ENCODE measurements at places on chromosomes 5 and 9.

DNA sequence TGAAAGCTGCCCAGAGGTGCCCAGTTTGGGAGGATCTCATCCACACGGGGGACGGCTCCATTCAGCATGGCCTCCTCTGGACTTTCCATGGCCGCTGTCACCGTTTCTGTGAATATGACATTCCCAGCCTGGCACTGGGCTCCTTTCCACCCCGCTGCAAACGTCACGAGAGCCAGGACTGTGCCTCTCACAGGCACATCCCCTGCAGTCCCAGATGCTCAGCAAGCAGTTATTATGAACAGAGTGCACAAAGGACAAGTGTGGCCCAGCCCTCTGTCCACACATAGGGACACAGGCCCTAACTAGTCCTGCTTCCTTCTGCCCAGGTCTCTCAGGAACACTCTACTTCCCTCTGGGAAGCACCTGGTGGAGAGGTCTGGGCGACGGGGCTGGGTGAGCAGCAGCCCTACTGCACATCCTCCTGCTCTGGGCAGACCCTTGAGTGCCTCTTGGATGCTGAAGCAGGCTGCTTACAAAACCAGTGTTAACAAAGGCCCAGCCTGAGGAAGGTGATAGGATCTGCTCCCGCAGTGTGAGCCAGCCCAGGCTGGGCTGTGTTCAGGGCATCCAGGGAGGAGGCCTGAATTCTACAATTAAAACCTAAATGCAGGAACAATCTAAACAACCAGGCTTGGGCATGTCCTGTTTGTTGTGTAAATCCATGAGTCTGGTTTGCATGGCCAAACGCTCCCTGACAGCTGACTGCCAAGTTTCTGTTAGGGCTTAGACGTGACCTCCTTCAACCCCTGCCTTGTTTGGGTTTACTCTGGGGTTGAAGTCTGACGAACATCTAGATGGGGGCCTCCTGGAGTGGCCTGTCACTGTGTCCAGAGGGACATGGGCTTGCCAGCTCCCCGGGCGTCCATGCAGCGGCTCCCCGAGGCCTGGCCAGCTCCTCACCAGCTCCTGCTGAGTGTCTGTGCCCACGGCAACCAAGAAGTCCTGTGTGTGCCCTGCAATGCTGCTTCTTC, 269.8 kb downstream of the GADD45G start:
- DNase-seq: no peak

- DNase-seq: no peak
These were observed 265.7 kb downstream of the HSPA4 start for GRCh38 chr5:133317558-133317957.

DNA sequence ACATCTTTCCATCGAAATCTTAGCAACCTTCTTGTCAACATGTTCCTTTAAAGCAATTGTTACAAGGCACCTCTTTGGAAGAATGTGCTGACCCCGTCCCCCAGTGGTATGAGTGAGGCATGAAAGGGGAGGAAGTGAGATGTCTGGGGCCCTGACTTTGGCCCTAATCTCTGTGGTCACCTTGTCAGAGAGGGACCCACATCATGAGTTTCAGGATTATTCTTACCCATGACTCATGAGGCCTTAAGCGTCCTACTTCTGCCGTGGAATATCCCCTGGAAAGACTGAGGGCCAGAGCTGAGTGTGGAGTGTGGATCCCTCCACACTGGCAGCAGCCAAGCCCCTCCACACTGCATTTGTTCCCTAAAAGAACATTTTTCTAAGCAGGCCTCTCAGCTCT, 81.2 kb downstream of the FSTL4 start:
- DNase-seq: no peak

- DNase-seq: no peak
These were observed 13.1 kb downstream of the NACC2 start for GRCh38 chr9:136081826-136082495.

DNA sequence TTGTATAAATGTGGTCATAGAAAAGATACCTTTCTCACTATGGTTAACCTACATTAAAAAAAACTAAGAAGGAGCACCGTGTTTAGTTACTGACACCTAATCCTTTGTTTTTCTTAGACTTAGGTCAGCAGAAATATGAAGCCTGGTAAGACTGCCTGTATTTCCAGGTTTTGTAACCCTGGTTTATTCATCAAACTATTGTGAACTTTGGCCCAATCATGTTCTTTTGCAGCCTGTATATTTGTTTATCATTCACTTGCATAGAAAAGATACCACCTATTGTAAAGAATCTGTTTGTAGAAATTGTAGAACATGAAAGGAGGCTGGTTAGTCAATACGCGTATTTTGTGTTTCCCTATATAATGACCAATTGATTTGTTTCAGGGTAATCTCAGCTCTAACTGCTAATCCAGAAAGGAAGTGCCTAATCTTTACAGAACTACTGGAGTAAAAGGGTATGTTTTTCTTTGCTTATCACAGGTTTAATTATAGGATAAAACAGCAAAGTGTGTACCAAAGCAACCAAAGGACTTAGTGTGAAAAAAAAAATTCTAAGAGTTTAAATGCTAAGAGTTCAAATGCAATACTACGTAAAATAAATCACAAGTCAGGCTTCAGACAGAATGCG, 103.6 kb downstream of the LURAP1L start:
- DNase-seq: no peak

GRCh38 chr9:116223926-116224325, 70.3 kb downstream of the PAPPA start:
- DNase-seq: no peak

DNA sequence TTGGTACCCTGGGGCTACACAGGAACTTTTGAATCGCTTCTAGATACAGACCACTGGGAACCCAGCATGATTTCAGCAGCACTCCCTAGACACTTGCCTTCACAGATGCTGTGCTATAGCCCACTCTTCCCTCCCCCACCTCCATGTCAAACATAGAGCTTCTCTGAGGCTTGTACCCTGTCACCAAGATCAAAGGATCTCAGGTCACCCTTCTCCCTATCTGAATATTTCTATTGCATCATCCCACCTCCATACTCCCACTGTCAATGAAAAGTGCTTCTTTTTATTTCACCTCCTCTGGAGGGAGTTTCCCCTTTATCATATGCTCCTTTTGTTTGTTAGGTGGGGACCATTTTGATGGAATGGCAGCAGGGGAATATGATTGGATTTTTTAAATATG, 29.2 kb upstream of the PHF24 start:
- no peak for DNase-seq

DNA sequence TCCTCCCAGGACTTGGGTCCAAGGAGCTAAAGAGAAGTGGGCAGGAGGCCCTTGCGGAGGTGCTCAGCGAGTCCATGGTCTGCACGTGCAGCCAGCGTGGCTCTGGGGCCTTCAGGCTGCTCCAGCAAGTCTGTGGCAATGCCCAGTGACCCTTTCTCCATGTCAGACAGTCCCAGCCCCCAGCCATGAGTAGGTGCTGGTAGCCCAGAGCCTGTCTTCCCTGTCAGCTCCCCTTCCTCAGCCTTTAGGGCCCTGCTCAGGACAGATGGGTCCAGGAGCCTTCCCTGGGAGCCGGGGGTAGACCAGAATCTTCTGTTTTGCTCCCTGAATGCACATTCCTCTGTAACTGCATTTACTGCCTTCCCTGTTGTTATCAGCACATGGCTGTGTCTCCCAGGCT, 147.2 kb upstream of the IRX2 start:
- DNase-seq: no peak

- no peak for DNase-seq
These were observed 7.7 kb downstream of the ICE1 start for GRCh38 chr5:5430136-5430535.

- no peak for DNase-seq
These were observed 981.4 kb upstream of the WWC1 start for GRCh38 chr5:167309941-167310517.

DNA sequence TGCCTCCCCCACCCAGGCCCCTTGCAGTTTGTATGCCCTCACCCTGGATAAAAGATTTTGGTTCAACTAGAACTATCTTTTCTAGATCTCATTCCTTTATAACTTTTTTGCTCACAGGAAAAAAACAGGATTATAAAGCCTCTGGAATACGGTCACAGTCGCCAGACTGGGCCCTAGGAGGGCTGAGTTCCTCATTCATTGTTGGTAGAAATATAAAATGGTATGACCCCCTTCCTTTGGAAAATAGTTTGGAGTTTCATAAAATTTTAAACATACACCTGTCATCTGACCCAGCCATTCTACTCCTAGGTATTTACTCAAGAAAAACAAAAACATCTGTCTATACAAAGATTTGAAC, 82.1 kb downstream of the HSD17B3 start:
- DNase-seq: no peak

- DNase-seq: no peak
These were observed 190.0 kb upstream of the S1PR3 start for GRCh38 chr9:88801214-88801796.

- no peak for DNase-seq
These were observed 48.3 kb downstream of the DAP start for GRCh38 chr5:10712574-10713366.

GRCh38 chr5:74179179-74179578, 461.3 kb downstream of the ENC1 start:
- no peak for DNase-seq

- no peak for DNase-seq
These were observed 74.2 kb downstream of the MAMDC2 start for GRCh38 chr9:70117835-70118319.

DNA sequence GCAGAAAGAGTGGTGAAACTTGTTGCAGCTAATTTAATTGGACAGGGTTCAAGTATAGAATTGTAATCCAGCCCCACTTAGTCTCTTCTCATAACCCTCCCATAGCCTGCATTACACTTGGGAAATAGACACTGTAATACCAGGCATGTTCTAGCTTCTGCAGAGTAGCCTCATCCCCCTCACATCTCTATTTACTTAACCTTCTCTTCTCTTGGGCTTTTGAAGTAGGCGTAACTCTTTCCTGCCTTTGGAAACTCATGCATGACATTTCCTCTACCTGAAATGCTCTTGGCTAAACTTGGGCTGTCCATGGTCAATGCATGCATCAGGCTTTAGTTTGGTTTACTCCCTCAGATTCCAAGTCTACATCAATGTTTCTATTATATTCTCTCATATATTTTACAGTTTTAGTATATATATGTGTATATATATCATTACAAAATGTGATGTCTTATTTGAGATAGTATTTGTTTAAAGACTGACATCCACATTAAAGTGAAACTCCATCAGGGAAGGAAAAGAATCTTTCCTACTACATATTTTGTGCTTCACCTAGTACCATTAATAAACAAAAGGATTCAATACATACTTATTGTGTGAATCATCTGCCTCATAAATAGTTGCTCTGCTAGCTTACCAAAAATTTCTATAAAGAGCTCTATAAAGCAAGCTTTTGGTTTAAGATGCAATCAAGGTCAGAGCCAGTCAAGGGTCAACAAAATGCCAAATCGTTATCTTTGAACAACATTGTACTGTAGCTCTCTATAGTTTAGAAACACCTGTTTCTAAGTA, 1158.0 kb downstream of the MAT2B start:
- no peak for DNase-seq

GRCh38 chr5:156920042-156920860, 42.8 kb downstream of the TIMD4 start:
- peak; percentile 73 for DNase-seq

- no peak for DNase-seq
These were observed 133.2 kb upstream of the LHFPL2 start for GRCh38 chr5:78781611-78782286.

DNA sequence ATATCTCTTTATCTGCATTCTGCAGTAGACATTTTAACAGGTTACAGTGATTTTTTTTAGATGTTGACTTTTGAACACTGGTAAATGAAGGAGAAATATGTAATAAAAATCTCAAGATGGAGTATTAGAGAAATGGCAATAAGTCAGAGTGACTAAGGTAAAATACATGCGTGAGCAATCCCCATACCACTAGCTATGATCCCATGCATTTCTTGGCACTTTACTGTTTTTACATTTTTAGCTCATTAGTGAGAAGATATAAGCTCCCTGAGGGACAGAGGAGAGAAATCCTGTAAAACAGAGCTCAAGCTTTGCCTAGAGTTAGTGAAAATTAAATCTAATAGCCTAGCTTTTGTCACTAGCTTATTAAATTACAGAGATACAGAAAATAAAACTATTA, 181.9 kb upstream of the TRPM3 start:
- no peak for DNase-seq

DNA sequence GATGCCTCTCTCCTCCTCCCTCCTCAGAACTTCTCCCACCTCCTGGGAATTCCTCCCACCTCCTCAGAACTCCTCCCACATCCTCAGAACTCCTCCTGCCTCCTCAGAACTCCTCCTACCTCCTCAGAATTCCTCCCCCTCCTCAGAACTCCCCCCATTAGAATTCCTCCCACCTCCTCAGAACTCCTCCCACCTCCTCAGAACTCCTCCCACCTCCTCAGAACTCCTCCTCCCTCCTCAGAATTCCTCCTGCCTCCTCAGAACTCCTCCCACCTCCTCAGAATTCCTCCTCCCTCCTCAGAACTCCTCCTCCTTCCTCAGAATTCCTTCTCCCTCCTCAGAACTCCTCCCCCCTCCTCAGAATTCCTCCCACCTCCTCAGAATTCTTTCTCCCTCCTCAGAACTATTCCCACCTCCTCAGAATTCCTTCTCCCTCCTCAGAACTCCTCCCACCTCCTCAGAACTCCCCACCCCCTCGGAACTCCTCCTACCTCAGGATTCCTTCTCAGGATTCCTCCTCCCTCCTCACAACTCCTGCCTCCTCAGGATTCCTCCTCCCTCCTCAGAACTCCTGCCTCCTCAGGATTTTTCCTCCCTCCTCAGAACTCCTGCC, 23.9 kb downstream of the SLC46A2 start:
- DNase-seq: no peak

DNA sequence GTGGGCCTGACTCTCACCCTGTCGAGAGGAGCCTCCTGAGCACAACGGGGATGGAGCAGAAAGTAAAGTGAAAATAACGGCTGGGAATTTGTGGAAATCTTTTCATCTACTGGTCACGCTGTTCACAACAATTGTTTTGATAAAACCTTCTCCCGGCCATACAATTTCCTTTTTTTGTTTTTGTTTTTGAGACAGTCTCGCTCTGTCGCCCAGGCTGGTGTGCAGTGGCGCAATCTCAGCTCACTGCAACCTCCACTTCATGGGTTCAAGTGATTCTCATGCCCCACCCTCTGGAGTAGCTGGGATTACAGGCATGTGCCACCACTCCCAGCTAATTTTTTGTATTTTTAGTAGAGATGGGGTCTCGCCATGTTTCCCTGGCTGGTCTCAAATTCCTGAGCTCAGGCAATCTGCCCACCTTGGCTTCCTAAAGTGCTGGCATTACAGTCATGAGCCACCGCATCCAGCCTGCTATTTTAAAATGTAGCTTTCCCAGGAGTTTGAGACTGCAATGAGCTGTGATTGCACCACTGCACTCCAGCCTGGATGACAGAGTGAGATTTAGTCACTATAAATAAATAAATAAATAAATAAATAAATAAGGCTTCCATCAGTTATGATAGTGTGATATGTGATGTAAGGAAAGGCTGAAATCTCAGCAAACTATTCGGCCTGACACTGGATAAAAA, 73.5 kb upstream of the PTGER4 start:
- DNase-seq: no peak

DNA sequence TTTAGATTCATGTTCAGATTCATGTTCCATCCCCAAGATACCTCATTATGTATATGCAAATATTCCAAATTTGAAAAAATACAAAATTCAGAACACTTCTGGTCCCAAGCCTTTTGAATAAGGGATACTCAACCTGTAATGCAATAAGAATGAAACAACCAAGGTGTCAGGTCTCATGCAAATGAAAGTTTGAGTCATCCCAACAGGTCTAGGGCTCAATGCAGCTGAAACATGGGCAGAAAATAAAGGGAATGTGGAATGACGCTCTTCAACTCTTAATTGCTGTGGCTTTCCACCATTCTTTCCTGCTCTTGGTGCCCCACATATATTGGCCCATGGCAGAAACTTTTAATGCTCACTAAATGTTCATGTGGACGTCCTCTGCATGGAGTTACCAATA, 107.3 kb upstream of the DAPK1 start:
- DNase-seq: no peak

All from stimulated activated CD4-positive, alpha-beta T cell treated with anti-CD3 and anti-CD28 coated beads, Interleukin-2, amount 100 ng/mL, for 24 hours (primary cell).